MM.1S (cell line): ENCODE measurements at places on chromosomes 1 and 21.
A peak's percentile ranks its signal among the peaks of the same experiment; 100 is the strongest.

DNA sequence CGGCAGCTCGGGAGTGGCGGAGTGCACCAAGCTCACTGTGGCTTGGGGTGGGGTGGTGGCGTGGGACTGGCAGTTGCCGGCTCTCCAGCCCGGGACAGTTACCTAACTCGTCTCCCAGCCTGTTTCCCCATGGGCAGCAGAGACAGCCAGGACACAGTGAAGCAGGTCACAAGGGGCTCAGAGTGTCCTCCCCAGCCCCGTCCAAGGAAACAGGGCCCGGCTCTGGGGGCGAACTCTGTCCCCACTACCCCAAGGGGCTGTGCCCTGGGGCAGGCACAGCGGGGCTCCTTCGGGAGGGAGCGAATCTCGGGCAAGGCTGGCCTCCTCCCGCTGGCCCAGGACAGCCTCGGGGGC is 759 bp downstream of the GPR157 start:
- no peak for DNase-seq

DNA sequence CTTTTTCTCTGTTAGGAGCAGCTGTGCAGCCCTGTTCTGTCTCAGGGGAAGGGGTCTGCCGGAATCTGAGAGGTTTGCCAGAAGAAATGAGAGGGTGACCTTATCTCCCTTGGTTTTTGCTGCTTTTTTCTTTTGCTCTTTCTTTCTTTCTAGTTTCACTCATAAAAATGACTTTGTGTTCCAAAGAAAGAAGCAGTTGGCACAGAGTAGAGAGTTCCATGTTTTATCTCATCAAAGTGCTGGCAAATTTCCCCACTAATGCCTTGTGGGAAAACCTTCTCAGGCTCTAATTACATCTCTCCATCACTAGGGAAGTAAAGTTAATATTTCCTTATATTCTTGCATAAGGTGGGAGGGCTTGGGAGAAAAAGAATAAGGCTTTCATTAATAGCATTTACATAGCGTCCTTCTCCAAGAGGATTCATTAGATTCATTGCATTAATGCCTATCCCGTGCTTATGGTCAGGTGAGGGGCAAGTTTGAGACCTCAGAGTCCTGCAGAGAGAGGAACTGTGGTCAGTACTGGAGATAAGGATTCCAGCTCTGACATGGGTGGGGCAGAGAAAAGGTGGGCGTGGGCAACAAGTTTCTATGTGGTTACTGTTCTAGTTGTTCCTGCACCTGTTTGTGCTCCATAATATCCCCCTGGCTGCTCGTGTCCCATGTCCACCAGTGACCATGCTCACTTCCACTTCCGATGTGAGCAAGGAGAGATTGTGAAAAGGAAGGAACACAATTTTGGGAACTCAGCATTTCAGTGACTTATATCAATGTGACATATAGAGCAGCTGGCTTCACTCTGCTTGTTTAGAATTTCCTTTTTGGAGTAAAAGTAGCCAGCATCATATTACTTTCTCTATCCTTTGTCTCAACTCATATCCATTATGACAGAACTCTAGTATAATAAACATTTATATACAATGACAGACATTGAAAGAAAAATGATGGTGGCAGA is 79.5 kb downstream of the DISC1 start:
- no peak for DNase-seq

GRCh38 chr1:152907686-152908601 is at the start of gene IVL:
Gene IVL, plus strand, starts transcription at chr1:152908546. Its CDS starts 1,252 bp downstream, at chr1:152909798.
- DNase-seq = no peak

GRCh38 chr1:209800984-209801834 is 4.7 kb downstream of the IRF6 start:
- no peak for DNase-seq

- DNase-seq = peak; percentile 50
These were observed 37.0 kb upstream of the TENT5B start for GRCh38 chr1:27049607-27050006.
